Astrocyte (in vitro differentiated cells and primary cell): ENCODE measurements at places on chromosomes 11 and 22.
A peak's percentile ranks its signal among the peaks of the same experiment; 100 is the strongest.

- no peak for DNase-seq
Measured at GRCh38 chr11:119540370-119541125, 117.6 kb upstream of the THY1 start.

DNA sequence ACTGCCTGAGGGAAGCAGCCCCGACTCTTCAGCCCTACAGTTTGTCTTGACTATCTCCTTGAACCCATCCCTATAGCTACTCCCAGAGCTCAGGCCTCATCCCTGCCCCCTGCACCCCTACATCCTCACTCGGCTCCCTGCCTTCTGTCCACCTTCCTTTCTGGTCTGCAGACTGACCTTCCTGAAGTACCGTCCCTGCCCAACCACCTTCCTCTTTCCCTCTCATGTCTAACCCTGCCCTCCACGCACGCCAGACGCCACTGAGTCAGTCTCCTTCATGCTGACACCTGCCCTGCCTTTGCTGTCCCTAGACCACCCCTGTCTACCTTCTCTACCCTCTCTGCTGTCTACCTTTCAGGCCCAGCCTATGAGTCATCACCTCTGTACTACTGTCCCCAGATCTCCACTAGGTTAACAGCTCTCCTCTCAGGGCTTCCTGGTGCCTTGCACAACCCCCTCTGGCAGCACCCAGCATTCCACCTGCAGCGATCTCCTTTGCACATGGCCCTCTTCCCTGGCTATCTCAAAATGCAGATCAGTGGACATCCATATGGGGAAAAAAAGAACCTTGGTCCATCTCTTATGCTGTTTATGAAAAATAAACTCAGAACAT is 8.9 kb downstream of the KCTD21 start:
- DNase-seq, result no peak

GRCh38 chr11:78323363-78323762 is 94.3 kb downstream of the GAB2 start:
- no peak for DNase-seq

DNA sequence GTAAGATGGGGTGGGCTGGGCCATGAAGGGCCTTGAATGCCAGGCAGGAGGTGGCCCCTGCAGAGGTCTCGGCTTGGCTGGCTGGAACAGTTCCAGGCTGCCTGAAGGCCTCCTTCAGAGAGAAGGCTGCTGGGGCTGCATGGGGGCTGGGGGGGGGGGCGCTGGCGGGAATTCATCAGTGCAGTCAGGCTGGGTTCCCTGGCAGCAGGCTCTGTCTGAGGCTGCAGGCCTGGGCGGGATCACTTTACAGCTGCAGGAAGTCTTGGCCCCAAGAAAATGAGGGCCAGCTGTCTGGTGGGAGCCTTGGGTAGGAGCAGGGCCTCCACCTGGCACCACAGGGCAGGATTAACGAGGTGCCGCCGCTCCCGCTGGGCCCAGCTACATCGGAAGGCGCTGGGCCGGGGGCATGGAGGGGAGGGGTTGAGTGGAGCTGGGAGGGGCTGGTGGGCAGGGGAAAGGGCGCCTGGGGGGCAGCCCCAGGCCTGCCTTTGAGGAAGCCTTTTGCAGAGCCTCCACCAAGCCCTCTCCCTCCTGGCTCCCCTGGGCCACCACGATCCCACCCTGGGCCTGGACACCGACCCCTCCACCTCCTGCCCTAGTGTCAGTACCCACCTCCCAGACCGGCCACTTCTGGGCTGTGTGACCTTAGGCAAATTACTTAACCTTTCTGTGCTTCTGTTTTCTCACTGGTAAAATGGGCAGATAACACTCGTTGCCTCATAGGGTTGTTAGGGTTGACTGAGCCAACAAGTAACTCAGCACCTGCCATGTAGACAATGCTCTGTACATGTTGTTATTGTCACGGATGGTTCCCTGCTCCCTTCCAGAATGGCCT is 31.0 kb upstream of the HMOX1 start:
- peak; percentile 14 for DNase-seq

DNA sequence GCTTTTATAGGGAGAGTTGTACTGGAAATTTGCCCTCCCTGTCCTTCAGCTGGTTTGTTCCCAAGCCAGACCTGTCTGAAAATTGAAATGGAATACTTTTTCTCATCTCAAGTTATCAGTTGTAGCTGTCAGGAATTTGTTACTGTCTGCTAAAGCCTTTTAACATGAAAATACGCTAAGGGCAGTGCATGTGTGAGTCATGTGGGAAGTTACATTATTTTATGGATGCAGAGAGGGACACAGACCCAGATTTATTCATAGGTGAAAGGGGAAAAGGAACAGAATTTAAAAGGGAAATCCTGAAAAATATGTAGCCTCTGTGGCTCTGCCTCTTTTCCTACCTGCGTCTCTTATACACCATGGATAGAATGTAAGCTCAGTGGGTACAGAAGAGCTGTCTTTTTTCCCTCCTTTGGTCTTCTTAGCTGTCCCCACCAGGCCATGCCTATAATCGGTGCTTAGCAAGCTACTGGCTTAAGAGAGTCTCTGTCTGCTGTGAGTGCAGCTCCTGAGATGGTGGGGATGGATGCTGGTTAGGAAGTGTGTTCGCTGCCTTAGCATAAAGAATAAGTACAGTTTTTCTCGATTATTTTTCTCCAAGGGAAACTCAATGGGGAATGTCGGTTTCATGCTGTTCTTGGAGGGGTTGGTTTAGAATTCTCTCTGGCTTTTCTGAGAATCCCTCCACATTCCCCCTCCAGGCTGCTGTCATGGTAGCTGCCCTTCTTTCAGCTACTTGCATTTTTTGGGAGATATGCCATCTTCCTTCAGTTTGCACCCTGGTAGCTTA is 166.8 kb downstream of the TEAD1 start:
- no peak for DNase-seq

GRCh38 chr11:123239191-123240150 is 44.4 kb upstream of the CLMP start:
- DNase-seq, result peak; percentile 49

GRCh38 chr22:30472994-30473720 is 1.3 kb upstream of the SEC14L3 start:
- DNase-seq, result no peak

- DNase-seq, result no peak
Measured at GRCh38 chr11:125264100-125265022, 99.8 kb downstream of the PKNOX2 start.

- DNase-seq, result no peak
Measured at GRCh38 chr11:112516261-112516660, 255.6 kb upstream of the PLET1 start.

DNA sequence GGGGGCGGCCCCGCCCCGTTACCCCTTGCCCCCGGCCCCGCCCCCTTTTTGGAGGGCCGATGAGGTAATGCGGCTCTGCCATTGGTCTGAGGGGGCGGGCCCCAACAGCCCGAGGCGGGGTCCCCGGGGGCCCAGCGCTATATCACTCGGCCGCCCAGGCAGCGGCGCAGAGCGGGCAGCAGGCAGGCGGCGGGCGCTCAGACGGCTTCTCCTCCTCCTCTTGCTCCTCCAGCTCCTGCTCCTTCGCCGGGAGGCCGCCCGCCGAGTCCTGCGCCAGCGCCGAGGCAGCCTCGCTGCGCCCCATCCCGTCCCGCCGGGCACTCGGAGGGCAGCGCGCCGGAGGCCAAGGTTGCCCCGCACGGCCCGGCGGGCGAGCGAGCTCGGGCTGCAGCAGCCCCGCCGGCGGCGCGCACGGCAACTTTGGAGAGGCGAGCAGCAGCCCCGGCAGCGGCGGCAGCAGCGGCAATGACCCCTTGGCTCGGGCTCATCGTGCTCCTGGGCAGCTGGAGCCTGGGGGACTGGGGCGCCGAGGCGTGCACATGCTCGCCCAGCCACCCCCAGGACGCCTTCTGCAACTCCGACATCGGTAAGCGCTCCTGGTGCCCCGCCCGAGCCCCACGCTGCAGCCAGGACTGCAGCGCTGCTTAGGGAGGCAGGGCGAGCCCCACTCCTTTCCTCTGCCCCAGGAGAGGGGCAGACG is at the start of gene TIMP3:
TSS of gene TIMP3 (plus strand) at position 169 of the 700 bp plus-strand sequence. CDS start at position 466, 297 bp downstream.
- peak; percentile 63 for DNase-seq

DNA sequence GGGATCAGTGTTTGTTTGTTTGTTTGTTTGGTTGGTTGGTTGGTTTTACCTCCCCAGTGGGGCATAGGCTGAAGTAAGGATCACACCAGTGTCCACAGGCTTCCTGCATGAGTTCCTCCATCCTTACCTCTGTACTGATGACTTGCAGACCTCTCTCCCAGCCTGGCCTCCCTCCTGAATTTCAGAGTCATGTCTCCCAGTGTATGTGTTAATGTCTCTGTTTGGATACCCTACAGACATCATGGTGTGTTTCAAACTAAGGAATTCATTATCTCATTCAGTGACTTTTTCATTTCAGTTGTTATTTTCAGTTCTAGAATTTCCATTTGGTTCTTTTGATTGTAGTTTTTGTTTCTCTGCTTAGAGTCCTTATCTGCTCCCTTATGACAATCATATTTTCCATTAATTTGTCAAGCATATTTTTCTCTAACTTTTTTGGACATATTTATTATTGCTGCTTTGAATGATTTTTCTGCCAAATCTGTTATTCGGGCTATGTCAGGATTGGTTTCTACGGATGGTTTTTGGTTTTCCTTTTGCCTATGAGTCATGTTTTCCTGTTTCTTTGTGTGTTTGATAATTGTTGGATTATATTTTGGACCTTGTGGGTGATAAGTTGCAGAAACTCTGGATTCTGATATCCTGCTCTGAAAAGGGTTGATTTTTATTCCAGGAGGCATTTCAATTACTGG is 23.6 kb downstream of the MYEOV start:
- DNase-seq, result peak; percentile 56

DNA sequence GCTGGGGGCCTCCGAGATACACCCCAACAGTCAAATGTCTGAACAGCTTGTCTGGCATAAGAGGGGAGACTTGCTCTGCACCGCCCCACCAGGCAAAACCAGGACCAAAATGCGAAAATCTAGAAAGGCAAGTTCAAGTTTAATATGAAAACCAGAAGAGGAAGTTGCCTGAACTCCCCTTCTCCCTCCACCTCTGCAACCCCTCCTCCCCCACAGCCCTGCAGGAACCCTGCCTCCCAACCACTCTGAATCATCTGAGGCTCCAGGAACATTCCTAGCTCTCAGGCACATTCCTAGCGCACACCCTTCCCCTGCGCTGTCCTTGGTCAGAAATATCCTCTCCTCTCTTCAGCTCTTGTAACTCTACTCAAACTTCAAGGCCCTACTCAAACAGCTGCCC is 36.7 kb downstream of the ISX start:
- no peak for DNase-seq

- no peak for DNase-seq
Measured at GRCh38 chr11:128405714-128406662, 181.4 kb downstream of the ETS1 start.

DNA sequence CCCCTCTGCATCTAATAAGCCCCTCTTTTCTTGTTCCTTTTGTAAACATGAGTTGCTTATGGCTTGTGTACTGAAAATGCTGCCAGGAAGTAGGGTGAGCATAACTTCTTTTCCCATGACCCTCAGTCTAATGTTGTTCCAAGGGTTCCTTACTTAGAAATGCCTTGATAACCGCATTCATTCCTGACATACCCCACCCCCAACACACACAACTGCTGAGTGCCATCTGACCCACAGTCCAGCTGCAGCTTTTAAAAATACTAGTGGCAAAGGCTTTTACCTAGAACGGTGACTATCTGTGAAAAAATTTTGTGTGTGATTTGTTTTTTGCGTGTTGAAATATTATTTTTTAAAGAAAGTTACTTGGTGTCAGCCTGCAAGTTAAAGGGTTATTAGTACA is 52.6 kb downstream of the ARHGAP42 start:
- peak; percentile 93 for DNase-seq

DNA sequence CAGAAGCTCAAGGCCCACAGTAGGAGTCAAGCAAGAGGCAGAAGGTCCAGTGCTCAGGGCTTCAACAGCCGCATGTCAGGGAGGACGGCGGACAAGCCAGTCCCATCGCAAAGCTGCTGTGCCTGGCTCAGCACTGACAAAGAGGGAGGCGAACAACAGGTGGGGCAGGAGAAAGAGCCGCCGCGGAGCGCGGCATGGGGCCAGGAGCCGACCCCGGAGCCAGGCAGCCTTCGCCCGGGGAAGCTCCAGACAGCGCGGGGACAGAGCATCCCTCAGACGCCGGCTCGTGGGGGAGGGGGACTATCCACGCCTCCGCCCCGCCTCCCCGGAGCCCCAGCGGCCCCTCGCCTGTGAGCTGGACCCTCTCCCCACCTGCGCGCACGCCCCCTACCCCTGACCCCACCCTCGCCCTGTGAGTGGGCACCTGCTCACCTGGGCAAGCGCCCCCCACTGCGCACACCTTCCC is 369 bp downstream of the DHCR7 start:
- no peak for DNase-seq

- no peak for DNase-seq
Measured at GRCh38 chr11:100866453-100866852, 179.4 kb downstream of the ARHGAP42 start.

DNA sequence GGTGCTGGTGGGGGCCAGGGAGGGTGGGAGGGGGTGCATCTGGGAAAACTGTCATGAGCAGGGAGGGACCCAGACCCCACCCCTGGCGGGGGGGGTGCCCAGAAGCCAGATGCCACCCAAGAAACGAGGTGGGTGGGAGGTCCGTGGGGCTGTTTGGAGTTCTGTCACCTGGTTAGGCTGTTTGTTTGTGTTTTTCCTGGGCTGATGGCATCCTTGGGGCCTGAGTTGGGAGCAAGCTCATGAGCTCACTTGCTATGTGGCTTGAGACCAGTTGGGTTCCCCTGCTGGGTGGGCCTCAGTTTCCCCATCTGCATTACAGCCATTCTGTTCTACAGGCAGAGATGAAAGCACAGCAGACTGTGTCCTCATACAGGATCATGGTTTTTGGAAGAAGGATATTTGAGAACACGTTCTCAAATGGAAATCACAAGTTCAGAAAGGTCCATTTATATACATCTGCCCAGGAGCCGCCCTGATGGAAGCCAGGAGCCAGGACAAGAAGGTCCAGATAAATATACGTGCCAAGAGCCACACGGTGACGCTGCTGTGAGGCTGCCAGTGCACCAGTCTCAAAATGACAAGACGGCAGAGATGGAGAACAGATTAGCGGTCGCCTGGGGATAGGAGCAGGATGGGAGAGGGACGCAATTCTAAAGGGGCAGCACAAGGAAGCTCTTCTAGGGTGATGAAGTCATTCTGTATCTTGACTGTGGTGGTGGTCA is 312.9 kb downstream of the MN1 start:
- DNase-seq, result no peak

- DNase-seq, result peak; percentile 80
Measured at GRCh38 chr11:10322830-10323792, 18.2 kb downstream of the ADM start.

DNA sequence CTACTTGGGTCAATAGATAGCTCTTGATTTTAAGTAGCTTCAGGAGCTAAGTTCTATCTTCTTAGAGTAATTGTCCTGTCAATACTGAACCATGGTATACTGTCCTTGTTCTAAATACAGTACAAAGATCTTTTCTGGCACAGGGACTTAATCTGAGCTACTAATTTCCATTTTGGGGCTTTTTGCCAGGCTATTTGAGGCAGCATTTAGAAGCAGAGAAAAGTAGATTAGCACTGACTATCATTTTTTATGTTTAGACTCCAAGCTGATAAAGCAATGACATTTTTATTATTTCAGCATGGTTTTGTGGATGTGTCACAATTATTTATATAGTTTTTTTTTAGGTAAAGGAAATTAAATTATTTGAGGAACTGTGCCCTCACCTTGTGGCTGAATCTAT is 163.2 kb downstream of the FAT3 start:
- DNase-seq, result no peak

GRCh38 chr11:130913268-130913667 is 3.0 kb downstream of the SNX19 start:
- no peak for DNase-seq
